NCI-H446 (cell line): ENCODE measurements at places on chromosomes 16 and 17.

DNA sequence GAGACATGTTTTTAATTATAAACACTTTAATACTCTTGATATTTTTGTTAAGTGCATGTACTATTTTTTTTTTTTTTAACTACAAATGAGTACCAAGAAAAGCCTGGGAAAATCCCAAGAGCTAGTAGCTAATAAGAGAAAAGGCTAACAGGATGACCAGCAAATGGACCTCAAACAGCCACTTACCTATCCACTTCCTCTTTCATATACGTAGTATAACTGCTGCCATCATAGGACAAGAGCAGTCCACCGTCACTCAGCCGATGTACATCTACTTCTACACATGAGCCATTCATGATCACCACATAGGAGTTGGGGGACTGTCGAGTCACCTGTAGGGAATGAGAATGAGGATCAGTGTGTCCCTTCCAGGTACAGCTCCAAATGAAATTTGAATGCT lies 128.0 kb upstream of the C17orf78 start:
- DNase-seq: no peak

DNA sequence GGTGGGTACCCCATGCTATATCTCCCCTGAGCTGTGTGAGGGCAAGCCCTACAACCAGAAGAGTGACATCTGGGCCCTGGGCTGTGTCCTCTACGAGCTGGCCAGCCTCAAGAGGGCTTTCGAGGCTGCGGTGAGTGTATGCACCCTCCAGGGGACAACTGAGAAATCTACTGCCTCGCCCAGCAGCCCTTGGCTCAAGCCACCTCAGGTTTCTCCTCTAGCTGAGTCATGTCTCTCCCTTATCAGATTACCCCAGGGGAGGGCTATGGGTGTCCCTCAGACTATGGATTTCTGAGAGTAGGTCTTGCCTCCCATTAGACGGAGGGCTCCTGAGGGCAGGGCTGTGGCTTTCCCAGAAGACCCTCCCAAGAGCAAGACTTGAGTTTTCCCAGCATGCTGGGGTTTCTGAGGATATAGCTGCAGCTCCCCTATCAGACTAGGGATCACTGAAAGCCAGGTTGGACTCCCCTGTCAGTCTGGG lies 6.7 kb downstream of the NEK8 start:
- DNase-seq: no peak

- peak; percentile 1 for DNase-seq
Measured at GRCh38 chr17:69060822-69061221, at the start of gene ABCA9. Gene ABCA9, minus strand, starts transcription at chr17:69060927. Its CDS starts 9,801 bp downstream, at chr17:69051126.

DNA sequence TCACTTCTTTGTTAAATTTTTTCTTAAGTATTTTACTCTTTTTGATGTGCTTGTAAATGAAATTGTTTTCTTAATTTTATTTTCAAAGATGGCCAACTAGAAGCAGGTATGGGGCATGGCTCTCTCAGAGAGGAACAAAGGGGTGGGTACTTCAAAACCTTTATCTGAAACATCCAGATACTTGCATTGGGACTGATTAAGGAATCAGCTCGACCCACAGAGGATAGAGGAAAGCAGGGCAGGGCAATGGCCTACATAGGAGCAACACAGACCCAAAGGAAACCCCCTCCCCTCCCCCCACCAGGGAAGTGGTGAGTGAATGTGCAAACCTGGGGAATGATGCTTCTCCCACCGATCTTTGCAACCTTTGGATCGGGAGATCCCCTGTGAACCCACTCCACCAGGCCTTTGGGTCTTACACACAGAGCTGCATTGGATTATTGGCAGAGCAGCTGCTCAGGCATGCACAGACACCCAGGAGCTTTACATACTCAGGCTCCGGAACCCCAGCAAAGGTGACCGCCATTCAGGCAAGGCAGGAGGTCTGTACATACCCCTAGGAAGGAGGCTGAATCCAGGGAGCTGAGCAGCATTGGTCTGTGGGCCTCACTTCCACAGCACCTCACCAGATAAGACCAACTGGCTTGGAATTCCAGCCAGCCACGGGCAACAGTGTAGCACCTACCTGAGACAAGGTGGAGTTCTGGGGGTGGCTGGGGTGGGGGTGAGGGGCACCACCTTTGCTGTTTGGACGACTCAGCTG lies 3.0 kb upstream of the CCR7 start:
- DNase-seq: no peak

- no peak for DNase-seq
Measured at GRCh38 chr16:86245895-86246294, 264.4 kb upstream of the FOXF1 start.

GRCh38 chr17:57552114-57552624 lies 192.9 kb downstream of the CCDC182 start:
- peak; percentile 70 for DNase-seq

- DNase-seq: no peak
Measured at GRCh38 chr16:69601250-69601649, 35.5 kb downstream of the NFAT5 start.

DNA sequence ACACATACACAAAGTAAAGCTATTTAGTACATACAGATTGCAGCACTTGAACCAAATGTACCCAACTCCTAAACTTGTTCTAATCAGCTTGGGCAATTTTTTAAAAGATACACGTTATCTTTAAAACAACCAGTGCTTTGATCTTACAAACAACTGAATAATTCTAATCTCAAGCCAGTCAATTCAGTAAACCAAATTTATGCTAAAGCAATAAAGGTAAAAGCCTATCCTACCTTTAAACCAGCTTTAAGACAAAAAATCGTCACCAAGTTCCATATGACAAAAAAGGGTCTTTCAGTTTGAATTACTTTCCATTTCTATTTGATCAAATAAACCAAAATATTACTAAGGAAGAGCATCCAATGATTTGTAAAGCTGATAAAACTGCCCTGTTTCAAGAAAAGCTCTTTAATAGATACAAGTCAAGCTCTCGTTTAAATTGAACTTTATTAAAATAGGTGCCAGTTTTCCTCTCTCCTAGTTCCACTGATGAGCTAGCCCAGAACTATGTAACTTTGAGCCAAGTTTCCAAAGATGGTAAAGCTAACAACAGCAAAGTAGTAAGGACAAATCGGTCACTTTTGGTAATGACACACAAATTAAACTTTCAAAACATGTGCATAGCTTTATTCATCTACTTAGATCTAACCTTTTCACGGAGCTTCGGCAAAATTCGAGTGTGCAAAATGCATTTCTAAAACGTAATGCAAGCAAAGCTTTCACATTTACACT lies 10.2 kb downstream of the CRYBA1 start:
- no peak for DNase-seq

GRCh38 chr17:17484451-17484899 lies 7.7 kb downstream of the MED9 start:
- DNase-seq: no peak

GRCh38 chr17:63138713-63139112 lies 172.7 kb downstream of the TANC2 start:
- no peak for DNase-seq

- DNase-seq: no peak
Measured at GRCh38 chr17:59756236-59756818, 48.9 kb downstream of the VMP1 start.

DNA sequence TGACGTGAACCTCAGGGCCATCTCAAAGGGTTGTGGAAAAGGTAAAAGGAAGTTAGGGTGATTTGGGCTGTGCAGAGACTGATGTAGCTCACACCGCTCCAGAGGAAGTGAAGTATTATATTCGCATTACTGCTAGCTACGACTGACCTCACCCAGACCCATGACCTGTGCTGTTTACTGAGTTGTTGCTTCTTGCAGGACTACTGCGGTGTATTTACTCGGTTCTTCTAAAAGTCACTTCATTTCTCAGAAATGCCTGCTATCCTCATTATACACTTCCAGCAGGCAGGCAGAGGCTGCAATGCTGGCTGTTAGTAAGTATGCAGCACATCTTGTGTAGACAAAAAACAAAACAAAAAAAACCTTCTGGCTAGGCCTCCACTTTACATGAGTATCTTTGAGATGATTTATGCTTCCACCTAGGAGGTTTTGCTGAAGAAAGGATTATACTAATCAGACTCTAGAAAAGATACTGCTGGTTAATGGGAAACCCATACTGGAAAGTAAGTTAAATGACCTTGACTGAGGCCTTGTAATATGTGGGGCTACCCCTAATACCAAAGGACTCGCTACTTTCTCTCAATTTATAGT lies 76.0 kb downstream of the CREBBP start:
- DNase-seq: no peak

DNA sequence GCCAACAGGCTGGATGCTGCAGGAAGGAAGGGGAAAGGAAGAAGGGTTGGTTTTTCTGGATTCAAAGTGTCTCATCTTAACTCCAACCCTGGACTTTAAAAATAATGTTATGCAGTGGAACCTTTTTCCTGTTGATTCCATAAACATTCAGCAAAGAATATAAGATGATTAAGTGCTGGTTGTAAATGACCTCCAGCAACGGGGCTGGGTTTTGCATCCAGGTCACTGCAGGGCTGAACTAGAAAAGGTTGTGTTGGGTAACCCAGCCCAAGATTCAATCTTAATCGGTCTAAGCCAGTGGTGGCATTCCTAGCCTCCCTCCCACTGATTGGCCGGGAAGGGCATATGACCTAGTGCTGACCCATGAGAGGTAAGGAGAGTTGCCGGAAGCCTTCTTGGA lies 34.2 kb upstream of the PLCG2 start:
- DNase-seq: no peak

DNA sequence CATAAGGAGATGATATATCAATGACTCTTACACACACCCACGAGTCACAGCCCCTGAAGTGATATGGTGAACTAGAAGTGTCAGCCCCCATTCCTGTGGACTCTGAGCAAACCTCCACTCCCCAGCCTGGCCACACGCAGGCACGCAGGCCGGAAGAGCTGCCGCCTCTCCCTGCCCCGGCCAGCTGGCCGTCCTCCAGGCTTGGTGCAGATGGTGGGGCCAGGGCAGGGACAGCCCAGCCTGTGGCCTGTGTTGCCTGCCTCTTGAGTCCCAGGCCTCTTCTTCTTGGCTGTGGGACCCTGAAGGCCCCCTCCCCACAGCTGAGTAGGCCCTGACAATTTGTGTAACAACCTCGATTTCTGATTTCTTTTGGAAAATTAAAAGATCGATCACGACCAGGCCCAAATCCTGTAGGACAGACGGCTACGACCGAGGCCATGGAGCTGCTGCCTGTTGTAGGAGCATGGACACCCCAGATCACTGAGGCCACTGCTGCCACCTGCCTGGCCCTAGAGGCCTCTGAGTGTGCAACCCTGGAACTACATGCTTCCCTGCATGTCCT lies 10.0 kb upstream of the MPRIP start:
- DNase-seq: peak; percentile 50

- peak; percentile 67 for DNase-seq
Measured at GRCh38 chr17:73189417-73190099, 3.3 kb upstream of the COG1 start.

GRCh38 chr17:29748400-29748799 lies 125.7 kb upstream of the CORO6 start:
- no peak for DNase-seq

GRCh38 chr16:14375132-14375491 lies 254.9 kb downstream of the PARN start:
- no peak for DNase-seq
